ENCODE measurements at places on chromosomes 11 and 22.

GRCh38 chr22:40300316-40300715 is 46.0 kb upstream of the ADSL start:
- DNase-seq: no peak

GRCh38 chr11:1779806-1780699 is 16.3 kb upstream of the CTSD start:
- DNase-seq: no peak

GRCh38 chr22:36659762-36660509 is 43.6 kb downstream of the CACNG2 start:
- DNase-seq: no peak

GRCh38 chr11:103862094-103862801 is 174.2 kb upstream of the DDI1 start:
- no peak for DNase-seq

- no peak for DNase-seq
Observed at GRCh38 chr11:129286813-129287212, 88.8 kb upstream of the BARX2 start.

DNA sequence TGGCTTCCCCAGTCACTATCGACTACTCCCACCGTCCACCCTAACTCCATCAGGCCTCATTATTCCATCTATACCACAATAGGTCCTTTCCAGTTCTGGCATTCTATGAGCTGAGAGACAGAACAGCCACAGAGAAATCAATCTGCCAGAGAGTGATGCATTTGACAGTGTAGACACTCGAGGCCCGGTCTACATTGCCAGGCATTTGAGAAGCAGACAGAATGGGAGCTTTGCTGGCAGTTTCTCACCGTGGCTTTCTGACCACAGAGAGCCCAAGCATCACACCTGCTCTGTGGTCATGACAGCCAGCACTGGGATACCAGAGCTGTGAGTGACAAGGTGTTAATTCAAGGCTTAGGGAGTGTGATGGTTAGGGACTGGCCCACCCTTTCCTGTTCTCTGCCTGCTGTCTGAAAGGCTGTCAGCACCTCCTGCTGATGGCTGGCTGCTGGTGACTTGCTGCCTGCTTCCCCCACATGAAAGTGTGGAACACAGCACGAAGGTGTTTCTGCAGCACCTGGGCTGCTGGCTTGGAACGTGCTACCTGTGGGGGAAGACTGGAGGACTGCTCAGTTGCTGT is 137.8 kb downstream of the KIRREL3 start:
- DNase-seq: no peak

GRCh38 chr11:15936011-15936410 is 420.3 kb downstream of the SOX6 start:
- DNase-seq: no peak

DNA sequence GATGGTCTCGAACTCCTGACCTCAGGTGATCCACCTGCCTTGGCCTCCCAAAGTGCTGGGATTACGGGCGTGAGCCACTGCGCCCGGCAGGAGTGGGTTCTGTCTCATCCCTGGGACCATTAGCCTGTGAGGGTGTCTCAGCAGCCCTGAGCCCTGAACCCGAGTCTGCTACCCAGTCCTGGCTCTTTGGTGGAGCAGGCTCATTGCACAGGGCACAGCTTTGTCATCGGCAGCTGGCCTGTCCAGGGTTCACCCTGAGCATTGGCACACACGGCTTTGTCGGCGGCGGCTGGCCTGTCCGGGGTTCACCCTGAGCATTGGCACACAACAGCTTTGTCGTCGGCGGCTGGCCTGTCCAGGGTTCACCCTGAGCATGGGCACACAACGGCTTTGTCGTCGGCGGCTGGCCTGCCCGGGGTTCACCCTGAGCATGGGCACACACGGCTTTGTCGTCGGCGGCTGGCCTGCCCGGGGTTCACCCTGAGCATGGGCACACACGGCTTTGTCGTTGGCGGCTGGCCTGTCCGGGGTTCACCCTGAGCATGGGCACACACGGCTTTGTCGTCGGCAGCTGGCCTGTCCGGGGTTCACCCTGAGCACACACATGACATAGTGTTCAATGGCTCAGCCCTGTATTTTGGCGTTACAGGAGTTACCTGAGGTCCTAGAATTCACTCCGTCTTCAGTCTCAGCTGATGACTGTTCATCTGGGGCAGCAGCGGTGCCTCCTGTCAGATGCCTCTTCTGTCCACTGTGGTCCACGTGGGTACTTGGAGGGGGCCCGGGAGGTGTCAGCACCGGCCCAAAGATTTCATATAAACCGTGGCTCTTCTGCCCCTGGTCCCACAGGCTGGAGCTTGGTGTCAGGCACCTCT is 1082.5 kb downstream of the BRD1 start:
- no peak for DNase-seq

- peak; percentile 55 for DNase-seq
Observed at GRCh38 chr11:129331871-129332274, 43.8 kb upstream of the BARX2 start.

GRCh38 chr11:91136631-91137030 is 913.8 kb upstream of the CHORDC1 start:
- no peak for DNase-seq

GRCh38 chr22:28978158-28978557 is 83.5 kb downstream of the C22orf31 start:
- no peak for DNase-seq

- DNase-seq: no peak
Observed at GRCh38 chr11:81596704-81597103, 1137.0 kb downstream of the FAM181B start.

DNA sequence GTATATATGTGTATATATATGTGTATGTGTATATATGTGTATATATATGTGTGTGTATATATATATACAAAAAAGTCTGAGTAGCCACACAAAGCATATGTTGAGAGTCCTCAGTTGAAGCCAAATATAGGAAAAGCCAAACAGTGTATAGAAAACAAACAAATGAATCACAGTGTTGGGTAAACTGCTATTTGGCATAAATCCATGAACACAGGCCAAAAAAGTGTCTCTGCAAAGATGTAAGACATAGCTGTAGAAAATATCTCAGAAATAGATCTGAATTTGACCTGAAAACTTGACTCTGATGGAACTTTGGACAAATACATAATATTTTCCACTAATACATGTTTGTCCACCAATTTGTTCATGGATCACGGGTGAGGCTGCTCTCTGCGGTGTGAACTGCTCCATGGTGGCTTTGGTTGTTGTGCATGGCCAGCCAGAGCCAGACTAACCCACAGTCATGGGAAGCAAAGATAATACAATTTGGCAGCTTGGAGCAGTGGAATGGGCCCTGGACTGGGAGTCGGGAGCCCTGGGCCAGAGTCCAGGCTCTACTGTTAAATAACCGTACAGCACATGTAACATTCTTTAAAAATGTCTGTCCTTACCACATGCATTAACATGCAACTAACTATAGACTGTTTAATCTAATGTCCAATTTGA is 76.9 kb upstream of the EED start:
- DNase-seq: no peak

- DNase-seq: no peak
Observed at GRCh38 chr11:9180784-9181183, 84.4 kb downstream of the DENND5A start.

- no peak for DNase-seq
Observed at GRCh38 chr11:80837051-80837450, 1396.2 kb upstream of the TENM4 start.

DNA sequence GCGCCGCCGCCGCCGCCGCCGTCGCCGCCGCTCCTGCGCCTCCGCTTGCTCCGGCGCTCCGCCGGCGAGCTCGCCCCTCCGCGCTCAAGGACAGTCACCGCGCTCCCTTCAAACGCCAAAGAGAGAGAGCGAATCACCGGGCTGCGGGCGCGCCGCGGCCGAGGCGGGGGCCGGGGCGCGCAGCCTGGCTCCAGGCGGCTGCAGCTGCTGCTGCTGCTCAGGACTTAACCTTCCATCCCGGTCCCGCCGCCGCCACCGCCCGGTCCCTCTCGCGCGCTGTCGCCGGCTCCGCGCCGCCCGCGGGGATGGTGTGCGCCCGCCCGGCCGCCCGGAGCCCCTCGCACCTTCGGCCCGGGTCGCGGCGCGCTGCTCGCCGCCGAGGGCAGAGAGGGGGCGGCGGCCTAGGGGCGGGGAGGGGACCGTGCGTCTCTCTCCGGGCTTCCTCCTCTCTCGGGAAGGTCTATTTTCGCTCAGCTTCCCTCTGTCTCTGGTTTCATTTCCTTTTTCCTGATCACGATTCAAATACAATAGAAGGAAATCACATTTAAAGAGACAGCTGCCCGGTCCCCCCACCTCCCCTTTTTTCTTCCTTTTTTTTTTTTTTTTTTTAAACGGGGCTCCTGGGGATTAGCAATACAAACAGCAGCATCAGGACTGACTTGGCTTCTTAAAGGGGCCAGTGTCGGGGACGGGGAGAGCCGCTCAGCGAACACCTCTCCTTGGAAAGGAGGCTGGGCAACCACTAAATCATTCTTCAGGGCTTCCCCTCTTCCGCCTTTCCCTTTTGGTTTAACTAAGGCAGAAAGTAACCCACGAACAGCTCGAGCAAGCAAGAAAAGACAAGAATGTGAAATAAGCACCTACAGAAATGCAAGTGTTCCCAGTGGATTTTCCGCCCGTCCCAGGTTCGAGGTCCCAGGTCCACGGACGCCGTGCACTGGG is 22.1 kb downstream of the LMO2 start:
- no peak for DNase-seq

DNA sequence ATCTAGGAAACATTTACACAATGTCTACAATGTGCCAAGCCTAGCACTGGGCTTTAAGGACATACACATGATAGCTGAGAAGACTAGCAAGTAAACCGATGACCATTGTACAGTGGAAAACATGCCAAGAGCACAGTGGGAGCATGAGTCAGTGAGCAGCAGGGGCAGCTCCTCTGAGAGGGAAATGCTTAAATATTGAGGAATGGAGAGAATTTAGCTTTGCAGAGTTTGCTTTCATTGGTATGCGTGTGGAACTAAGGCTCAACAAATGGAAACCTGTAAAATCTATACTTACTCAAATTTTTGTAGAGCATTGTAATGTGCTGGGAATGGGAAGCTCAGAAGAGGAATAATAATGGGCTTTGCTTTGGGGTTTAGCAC is 282.3 kb downstream of the ST3GAL4 start:
- no peak for DNase-seq

DNA sequence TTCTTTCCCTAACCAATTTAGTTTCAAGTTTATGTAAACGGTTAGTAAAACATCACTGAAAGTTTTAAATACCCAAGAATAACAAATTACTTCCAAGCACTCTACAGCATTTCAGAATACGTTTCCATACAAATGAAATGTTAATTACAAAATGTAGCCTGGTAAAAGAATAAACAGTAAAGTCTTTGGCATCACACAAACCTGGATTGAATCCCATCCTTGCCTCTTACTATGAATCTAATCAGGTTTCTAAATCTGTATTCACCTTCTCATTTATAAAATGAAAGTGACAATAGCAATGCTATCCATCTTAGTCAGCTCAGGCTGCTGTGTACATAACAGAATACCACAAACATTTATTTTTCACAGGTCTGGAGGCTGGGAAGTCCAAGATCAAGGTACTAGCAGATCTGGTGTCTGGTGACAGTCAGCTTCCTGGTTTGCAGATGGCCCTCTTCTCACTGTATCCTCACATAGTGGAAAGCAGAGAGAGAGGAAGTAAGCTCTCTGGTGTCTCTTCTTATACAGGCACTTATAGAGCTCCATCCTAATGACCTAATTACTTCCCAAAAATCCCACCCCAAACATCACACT is 19.2 kb downstream of the FAM168A start:
- no peak for DNase-seq

DNA sequence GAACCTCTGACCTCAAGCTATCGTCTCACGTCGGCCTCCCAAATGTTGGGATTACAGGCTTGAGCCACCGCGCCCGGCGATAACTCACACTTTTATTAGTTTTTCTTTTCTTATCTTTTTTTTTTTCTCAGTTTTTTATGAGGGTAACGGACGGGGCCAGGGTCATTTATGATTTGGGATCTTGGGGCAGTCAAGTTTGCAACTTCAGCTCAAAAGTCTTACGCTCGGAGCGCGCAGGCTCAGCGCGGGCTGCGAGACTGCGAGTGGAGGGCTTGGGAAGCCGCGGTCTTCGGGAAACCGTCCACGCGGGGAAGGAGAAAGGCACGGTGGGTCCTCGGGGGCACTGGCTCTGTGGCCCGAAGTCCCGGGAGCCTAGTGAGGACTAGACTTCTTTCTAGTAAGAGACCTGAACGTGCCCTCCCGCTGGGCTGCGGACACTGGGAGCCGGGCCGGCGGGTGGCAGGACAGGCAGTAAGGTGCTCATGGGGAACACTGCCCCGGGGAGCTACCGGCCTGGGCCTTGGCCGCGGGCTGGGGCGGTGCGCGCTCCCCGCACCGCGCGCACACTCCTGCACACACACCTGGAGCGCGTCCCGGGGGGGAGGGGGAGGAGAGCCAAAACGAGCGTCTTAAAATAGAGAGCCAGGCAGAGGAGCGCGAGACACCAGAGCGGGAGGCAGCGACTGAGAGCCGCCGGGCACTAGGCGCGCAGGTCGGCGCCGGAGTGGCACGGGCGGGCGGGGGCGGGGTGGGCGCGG is 476 bp upstream of the BARX2 start:
- DNase-seq: no peak

DNA sequence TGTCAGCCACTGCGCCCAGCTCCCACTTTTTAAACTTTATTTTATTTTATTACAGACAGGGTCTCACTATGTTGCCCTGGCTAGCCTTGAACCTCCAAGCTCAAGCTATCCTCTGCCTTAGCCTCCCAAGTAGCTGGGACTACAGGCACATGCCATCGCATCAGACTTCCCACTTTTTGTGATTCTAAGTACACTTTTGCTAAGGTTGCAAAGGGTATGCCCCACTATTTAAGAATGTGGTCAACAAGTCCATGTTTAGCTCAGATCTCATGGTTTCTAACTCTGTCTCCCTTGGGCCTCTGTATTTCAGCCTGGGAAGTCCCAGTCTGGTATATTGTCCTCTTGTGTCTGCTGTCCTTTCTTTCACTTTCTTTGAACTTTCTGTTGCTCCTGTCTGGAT is 35.3 kb downstream of the EXPH5 start:
- DNase-seq: no peak

GRCh38 chr22:32862083-32862482 is 60.6 kb downstream of the TIMP3 start:
- no peak for DNase-seq
